ENCODE measurements at places on chromosomes 3 and 15.

- DNase-seq: no peak
These were observed 172.1 kb downstream of the TP63 start for GRCh38 chr3:189803254-189803653.

GRCh38 chr3:99865321-99865720, 47.7 kb downstream of the CMSS1 start:
- DNase-seq: no peak

DNA sequence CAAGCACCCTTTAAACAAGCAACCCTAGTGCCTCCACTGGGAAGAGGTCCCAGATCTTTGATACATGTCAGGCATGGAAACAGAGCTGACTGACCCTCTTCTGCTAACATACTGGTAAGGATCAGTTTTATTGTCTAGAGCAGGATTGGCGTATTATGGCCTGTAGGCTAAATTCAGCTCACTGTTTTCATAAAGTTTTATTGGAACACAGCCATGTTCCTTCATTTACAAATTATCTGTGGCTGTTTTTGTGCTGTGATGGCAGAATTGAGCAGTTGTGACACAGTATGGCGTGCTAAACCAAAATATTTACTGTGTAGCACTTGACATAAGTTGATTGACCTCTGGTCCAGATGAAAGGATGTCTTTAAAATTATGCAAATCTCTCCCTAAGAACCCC, 45.0 kb downstream of the WDR76 start:
- no peak for DNase-seq

GRCh38 chr3:99875581-99875928, 57.9 kb downstream of the CMSS1 start:
- no peak for DNase-seq

All from SK-N-MC (cell line).